ENCODE measurements at places on chromosomes 3 and 15. TPM values are rescaled to one million over a fixed set of nuclear protein-coding genes. Genes with fewer than 3 reads are reported as not detected.

DNA sequence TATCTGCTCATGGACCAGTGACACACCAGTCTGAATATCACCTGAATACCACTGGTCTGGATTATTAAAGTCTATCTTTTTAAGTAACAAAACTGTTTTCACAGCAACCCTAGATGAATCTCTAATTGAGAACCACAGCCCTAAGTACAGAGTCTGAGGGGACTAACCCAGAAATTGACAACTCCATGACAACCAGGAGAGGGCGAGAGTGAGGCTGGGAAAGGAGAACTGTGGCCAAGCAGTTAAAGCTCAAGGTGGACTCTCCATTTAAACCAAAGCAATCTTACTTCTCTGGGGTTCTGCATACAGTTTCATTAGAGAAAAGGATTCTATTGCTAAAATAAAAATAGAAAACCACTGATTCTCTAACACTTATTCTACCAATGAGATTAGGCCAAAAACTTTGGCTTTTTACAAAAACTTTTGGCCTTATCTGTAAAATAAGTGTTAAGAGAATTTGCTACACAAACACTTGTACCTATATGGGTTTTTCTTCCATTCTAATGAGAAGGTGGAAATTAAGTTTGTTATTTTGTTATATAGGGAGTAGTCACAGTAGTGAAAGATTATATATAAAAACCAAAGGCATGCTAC, 11.4 kb downstream of the NEK10 start:
- no peak overlapping the region for H3K27ac ChIP-seq
- H3K4me3 ChIP-seq, result no peak overlapping the region
- H3K27me3 ChIP-seq, result no peaks in the 10 kb centered on the region
- peaks cover 12% of the 10 kb centered on the region for H3K4me1 ChIP-seq
- H3K36me3 ChIP-seq, result no peaks in the 10 kb centered on the region

GRCh38 chr3:29494305-29495036, 213.6 kb downstream of the RBMS3 start:
- DNase-seq, result no peak
- H3K36me3 ChIP-seq, result peaks cover 12% of the 10 kb centered on the region
- H3K27me3 ChIP-seq, result no peaks in the 10 kb centered on the region
- H3K27ac ChIP-seq, result no peak overlapping the region

GRCh38 chr3:169759256-169759655, 5.6 kb downstream of the TERC start:
- peaks cover 3% of the 10 kb centered on the region for H3K36me3 ChIP-seq
- H3K27ac ChIP-seq, result no peak overlapping the region
- DNase-seq, result no peak

- H3K36me3 ChIP-seq, result no peaks in the 10 kb centered on the region
- no peak overlapping the region for H3K4me3 ChIP-seq
- no peak overlapping the region for H3K27ac ChIP-seq
- H3K27me3 ChIP-seq, result no peaks in the 10 kb centered on the region
Observed at GRCh38 chr3:65669163-65669875, 369.4 kb downstream of the MAGI1 start.

DNA sequence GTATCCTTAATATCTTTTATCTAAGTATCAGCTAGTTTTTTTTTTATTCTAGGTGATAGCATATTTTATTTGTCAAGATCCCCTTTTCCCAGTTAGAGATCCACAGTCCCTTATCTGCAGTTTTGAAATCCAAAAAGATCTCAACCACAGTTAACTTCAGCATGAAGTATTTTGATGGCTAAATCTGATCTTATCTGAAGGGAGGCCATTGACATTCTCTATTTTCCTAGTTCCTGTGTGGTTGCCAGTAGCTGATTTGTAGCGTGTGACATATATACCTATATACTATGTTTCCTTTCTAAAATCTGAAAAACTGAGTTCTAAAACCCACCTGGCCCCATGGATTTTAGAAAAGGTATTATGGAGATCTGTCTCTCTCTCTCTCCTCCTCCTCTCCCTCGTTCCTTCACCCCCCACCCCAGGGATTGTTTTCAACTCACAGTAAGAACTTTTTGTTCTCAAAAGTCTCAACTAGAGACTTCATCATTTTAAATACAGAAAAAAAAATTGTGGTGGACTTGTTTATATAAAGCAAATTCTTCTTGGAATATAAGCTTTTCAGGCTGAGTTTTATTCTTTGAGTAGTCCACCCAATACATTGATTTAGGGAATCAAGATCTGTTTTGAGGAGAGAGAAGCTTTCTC, 12.3 kb downstream of the TCF12 start:
- no peak overlapping the region for H3K27ac ChIP-seq
- H3K27me3 ChIP-seq, result no peaks in the 10 kb centered on the region
- no peak overlapping the region for H3K4me3 ChIP-seq
- peaks cover 30% of the 10 kb centered on the region for H3K4me1 ChIP-seq
- peaks cover 26% of the 10 kb centered on the region for H3K36me3 ChIP-seq
- no peak for DNase-seq

DNA sequence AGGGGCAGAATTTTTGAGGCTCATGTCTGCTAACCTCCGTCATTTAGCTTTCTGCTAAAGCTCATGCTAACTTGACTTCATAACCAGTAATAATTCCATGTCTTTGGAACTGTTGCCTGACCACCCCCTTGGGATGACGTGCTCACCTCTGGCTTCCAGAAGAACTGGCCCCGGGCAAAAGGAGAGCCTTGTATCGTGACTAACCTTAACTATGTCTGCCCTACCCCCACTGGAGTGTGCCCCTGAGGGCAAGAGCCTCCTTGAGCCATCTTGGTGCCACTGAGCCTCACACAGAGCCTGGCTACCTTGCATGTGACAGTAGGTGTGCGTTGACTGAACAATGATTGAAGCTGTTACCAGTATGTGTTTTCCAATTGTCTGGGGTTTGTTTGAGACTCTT, 4.7 kb downstream of the LRRK1 start:
- DNase-seq, result no peak
- peaks cover 58% of the 10 kb centered on the region for H3K27me3 ChIP-seq
- H3K36me3 ChIP-seq, result no peaks in the 10 kb centered on the region
- no peak overlapping the region for H3K27ac ChIP-seq
- no peak overlapping the region for H3K4me3 ChIP-seq
- no peaks in the 10 kb centered on the region for H3K4me1 ChIP-seq

DNA sequence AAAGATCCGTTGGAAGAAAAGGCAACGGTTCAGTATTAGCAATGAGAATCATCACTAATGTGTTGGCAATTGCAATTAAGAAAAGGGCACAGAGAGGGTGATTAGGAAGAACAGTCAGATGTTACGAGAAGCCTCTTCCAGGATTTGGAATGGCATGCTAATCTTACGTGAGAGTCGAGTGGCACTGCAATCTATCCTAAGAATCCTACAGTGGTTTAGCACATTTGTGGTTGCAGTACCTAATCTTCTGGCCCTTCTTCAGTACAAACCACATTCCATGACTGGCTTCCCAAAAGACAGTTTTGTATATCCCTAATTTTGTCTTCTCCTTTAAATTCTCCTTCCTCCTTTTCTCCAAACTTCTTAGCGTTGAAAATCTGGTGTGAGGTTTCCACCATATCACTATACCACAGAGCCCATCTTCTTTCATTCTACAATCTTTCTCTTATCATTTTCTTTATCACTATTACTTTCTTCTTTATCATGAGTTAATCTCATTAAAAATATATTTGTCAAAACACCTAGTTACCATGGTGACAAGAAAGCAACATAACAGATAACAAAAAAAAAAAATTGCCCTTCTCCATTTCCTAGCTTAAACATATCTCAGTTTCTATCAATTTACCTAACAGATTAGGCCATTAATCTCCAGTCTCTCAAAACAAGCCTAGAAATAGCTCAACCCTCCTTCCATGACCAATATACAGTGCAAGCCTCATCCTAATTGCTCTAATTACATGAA, 60.1 kb downstream of the IGSF11 start:
- H3K4me1 ChIP-seq, result no peaks in the 10 kb centered on the region
- H3K27me3 ChIP-seq, result no peaks in the 10 kb centered on the region
- H3K27ac ChIP-seq, result peak overlapping the region; percentile 44
- no peaks in the 10 kb centered on the region for H3K36me3 ChIP-seq
- H3K4me3 ChIP-seq, result no peak overlapping the region

- no peak overlapping the region for H3K4me3 ChIP-seq
- H3K27ac ChIP-seq, result no peak overlapping the region
- peaks cover 25% of the 10 kb centered on the region for H3K4me1 ChIP-seq
- no peak for DNase-seq
Observed at GRCh38 chr3:54856271-54856670, 71.6 kb downstream of the LRTM1 start.

DNA sequence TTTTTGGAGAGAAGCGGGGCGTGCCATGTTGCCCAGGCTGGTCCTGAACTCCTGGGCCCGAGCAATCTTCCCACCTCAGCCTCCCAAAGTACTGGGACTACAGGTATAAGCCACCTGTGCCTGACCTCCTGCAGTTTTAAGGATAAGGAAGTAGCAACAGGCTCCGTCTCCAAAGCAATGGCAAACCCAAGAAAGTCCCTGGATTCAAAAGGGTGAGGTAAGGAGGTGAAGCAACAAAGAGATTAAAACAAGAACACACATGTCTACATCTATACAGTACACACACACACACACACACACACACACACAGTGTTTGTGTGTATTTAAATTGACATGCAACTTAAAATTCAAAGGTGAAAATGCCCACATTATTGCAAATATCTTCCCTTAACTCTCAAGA, 58.9 kb downstream of the ABCC5 start:
- H3K27ac ChIP-seq, result no peak overlapping the region
- no peak for DNase-seq
- H3K36me3 ChIP-seq, result peaks cover 10% of the 10 kb centered on the region
- no peak overlapping the region for H3K4me3 ChIP-seq

GRCh38 chr3:43871627-43872245, 181.0 kb downstream of the ABHD5 start:
- no peak overlapping the region for H3K4me3 ChIP-seq
- no peaks in the 10 kb centered on the region for H3K36me3 ChIP-seq
- DNase-seq, result no peak
- H3K4me1 ChIP-seq, result peaks cover 35% of the 10 kb centered on the region
- H3K27me3 ChIP-seq, result no peaks in the 10 kb centered on the region

DNA sequence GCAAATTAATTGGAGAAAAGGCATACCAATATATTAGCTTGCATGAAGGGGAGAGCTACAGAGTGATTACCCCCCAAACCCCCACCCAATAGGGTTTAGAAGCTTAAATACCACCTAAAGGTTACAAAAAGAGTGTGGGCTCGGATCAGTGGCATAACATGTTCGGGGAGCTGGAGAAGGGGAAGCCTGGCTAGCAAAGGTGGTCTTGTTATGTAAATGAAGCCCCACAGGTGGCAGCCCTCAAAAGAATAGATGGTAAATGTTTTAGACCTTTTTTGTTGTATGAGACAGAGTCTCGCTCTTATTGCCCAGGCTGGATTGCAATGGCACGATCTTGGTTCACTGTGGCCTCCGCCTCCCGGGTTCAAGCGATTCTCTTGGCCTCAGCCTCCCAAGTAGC, 10.9 kb upstream of the PXK start:
- peaks cover 7% of the 10 kb centered on the region for H3K36me3 ChIP-seq
- H3K4me1 ChIP-seq, result no peaks in the 10 kb centered on the region
- no peak overlapping the region for H3K27ac ChIP-seq

DNA sequence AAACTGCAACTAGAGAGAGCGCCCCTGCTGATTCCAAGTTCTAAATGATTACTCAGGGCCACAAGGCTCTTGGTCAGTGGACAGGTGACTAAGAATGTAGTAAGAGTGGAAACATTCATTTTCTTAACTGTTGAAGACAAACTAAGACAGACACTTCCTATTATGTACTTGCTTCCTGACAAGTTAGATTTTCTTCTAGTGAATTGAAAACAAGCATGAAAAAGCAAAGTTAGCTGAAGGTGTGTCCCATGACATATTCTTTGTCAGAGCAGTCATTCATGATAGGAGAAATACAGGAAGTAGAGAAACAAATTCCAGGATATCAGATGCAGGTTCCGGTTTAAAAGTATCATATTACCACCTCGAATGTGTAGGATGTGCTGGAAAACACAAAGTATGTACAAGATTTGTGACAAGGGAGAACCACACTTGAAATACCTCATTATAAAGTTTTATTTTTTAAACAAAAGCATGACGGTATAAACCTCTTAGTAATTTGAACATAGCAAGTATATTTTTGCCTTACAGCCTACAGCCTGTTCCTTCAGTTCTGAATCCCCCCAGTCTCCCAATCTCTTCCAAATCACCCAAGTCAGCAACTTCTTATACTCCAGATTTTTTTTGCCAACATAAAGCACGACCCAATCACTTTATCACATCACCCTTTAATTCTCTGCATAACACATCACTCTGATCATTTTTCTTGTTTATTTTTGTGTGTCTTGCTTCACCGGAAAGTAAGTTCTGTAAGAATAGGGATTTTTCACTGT, 6.2 kb downstream of the TSPAN3 start:
- H3K27me3 ChIP-seq, result no peaks in the 10 kb centered on the region
- no peak overlapping the region for H3K4me3 ChIP-seq
- H3K4me1 ChIP-seq, result peaks cover 58% of the 10 kb centered on the region
- H3K36me3 ChIP-seq, result peaks cover 2% of the 10 kb centered on the region
- no peak for DNase-seq

- DNase-seq, result no peak
- H3K36me3 ChIP-seq, result peaks cover 13% of the 10 kb centered on the region
- H3K4me3 ChIP-seq, result peak overlapping the region; percentile 1
- H3K4me1 ChIP-seq, result peaks cover 38% of the 10 kb centered on the region
- H3K27me3 ChIP-seq, result no peaks in the 10 kb centered on the region
Observed at GRCh38 chr3:78993375-78993774, 774.4 kb downstream of the ROBO1 start.

- peak within 1 kb of the TSS; percentile 91 for H3K27ac ChIP-seq
- H3K4me3 ChIP-seq, result peak within 1 kb of the TSS; percentile 100
- DNase-seq, result peak; percentile 77
- H3K27me3 ChIP-seq, result no peaks in the 10 kb centered on the region
Observed at GRCh38 chr15:56243163-56244037, at the start of gene RFX7. RFX7 (minus strand) TSS chr15:56243879; CDS start chr15:56243285, 594 bp downstream.

DNA sequence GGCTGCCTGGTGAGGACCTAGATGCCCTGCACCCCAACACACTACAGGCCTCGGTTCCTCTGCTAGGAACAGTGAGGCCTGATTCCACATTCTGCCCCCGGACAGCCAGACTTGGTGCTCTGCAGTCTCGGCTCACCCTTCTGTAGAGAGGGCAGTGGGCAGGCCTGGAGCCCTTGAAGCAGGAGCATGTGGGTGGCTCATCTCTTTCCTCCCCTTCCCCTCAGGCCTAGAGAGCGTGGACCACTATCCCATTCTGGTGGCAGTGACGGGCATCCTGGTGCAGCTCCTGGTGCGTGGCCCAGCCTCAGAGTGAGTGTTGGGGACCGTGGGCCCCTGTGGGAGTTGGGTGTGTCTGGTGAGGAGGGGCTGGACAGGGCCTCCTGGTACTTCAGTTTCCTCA, 3.3 kb downstream of the AMIGO3 start:
- H3K4me3 ChIP-seq, result no peak overlapping the region
- peaks cover 4% of the 10 kb centered on the region for H3K36me3 ChIP-seq
- H3K27me3 ChIP-seq, result peaks cover 12% of the 10 kb centered on the region
- peak overlapping the region; percentile 43 for H3K27ac ChIP-seq

GRCh38 chr3:108391917-108392593, 95.7 kb downstream of the HHLA2 start:
- peaks cover 4% of the 10 kb centered on the region for H3K4me1 ChIP-seq
- H3K27ac ChIP-seq, result no peak overlapping the region
- no peaks in the 10 kb centered on the region for H3K27me3 ChIP-seq
- H3K4me3 ChIP-seq, result no peak overlapping the region

GRCh38 chr3:155785662-155786295, 20.3 kb downstream of the C3orf33 start:
- H3K27me3 ChIP-seq, result no peaks in the 10 kb centered on the region
- peaks cover 22% of the 10 kb centered on the region for H3K36me3 ChIP-seq
- H3K4me1 ChIP-seq, result peaks cover 5% of the 10 kb centered on the region
- H3K27ac ChIP-seq, result no peak overlapping the region
- no peak for DNase-seq

The SV2B gene
- not detected for total RNA-seq

The MYZAP gene
- total RNA-seq, result 0.28 TPM

The ATP2B2 gene
- total RNA-seq, result 0.23 TPM

The RPL29 gene
- total RNA-seq, result 1,471 TPM

The DPPA2 gene
- 1.1 TPM for total RNA-seq

The SYNPR gene
- not detected for total RNA-seq

The ARHGEF26 gene
- total RNA-seq, result 19.3 TPM

The RFTN1 gene
- total RNA-seq, result 1.9 TPM

The MAPKAPK3 gene
- 38.8 TPM for total RNA-seq
